ENCODE measurements at places on chromosomes 7 and 10.
A peak's percentile ranks its signal among the peaks of the same experiment; 100 is the strongest.

DNA sequence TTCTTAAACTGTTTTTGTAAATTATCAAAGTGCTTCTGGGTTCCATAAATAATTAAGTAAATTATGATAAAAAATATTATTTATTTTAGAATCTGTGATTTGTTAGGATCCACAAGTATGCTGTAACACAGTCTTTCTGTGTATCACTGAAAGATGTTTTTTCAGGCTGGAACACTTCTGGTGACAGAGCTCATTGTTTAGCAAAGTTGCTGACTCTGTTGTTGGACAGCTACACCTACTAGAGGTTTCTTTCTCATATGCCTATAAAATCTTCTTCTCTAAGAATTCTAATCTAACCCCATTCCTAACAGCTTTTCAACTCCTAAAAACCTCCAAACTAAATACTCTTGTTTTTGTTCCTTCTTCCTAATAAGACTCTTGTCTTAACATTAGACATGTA, 176.8 kb downstream of the THSD7A start:
- DNase-seq: no peak

DNA sequence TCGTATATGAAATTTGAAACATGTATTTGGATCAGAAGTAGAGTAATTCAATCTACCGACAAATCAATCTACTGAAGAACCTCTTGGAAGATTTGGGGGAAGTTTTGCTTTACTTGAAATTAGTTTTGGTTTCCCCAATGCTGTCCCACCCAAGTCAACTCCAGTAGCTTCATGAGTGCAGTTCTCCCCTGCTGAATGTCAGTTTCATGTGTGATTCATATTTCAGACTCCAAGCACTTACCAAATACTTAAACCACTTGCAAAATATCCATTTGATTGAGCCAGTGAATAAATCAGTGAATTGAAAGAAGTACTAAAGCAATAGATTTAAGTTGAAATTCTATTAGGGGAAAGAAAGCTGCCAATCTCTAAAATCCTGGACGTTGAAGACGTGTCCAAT, 9.3 kb downstream of the CALML5 start:
- DNase-seq: no peak

- DNase-seq: peak; percentile 9
Measured at GRCh38 chr10:7444551-7445121, 33.8 kb upstream of the SFMBT2 start.

DNA sequence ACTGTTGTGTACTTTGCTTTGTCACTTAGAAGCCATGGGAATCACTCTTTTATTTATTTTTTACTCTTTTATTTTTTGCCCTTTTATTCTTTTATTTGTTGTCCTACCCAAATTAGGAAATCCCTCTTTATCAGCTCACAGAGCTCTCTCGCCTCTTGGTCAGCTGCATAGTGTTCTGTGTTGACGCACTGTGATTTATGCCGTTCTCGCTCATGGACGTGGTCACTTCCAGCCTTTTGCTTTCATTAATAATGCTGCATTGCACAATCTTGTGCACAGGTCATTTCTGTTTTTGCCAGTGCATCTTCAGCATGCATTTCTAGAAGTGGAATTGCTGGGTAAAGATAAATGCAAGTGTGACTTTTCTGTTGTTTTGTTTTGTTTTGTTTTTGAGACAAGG, 42.3 kb downstream of the FBH1 start:
- DNase-seq: no peak

DNA sequence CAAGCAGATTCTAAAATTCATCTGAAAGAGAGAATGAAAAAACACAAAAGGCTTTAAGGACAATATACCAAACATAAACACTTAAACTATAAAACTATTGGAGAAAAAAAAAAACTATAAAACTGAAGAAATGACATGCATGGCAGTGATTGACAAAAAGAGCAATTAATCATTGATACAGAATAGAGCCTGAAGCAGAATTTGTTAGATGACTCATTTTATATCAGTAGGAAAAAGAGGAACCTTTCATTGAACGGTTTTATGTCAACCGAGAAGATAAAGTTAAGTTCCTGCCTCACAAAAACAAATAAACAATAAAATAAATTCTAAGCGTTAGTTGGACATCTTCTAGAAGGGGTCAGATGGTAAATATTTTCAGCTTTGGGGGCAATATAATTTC, 23.3 kb downstream of the NPY start:
- DNase-seq: no peak

DNA sequence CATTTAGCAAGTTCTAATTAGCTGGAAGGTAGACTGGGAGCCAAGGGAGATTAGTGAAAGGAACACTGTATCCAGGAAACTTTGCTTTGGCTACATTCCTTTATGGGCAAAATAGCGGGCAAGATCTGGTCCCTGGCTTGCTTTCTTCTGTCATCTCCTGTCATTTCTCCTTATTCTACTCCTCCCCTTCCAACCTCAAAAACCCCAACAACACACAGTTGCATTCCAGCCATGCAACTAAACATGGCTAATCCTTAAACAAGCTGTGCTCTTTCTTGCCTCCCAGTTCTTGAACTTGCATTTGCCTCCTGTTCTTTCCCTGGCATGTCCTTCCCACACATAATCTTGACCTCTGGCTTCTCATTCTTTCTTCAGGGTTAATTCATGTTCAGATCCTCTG, 59.5 kb upstream of the CDCA7L start:
- no peak for DNase-seq

DNA sequence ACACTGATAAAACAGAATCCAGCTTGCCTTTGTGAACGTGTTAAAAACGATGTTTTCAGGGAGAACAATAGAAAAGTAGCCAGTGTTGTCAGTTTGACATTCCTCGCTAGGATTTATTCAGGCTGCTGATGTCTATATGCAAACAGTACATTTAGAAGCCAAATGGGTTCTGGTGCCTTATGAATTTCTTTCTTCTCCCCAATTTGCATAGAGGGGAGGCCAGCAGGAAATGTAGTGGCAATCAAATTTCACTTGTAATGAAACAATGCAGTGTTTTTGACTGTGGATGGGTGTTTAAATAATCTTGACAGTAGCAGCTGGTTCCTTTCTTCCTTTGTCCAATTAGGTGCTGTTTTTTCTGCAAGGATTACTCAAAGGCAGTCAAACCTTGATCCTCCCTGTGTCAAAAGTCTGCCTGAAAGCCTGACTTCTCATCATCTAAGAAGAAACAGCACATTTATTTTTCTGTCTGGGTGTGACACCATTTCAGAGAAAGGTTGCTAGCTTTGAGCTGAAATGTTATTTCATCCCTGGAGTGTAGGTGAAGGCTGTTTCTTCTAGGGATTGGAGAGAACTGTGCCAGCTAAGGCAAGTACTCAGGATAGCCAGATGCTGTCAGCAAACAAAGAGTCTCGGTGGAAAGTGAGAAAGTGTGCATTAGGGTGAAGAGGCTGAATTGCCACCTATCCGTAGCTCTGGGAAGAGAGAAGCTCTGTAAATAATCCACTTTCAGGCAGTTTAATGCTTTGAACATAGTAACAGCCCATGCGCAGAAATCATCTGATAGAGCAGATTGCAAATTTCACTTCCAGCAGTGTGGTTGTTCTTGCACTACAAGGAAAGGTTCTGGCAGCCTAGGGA, 36.6 kb upstream of the ZNRF2 start:
- no peak for DNase-seq

DNA sequence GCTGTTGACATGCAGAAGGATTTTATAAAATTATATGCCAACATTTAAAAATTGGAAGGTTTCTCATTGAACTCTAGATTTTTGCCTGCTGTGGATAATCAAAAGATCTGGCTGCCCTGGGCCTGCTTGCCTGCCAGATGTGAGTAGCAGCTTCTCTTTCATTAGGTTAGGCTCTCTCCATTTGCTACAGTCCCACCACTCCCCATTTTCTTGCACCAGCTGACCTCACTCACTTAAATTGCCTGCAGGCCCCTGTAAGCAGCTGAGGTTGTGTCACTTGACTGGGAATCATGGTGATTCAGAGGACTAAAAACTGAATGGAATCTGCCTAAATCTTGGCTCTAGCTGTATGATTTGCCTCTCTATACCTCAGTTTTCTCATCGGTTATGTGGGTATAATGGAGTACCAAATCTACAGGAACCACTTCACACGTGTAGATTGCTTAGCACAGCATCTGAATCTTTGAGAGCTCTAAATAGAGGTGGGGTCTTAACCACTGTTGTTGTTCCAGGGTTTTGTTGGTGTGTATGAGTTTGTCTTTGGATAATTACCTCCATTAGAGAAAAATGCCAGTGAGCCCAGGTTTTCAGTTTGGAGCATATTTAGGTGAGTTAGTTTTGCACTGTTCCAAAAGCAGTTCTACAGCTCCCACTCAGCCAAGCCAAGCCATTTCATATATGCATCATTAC, 18.6 kb upstream of the RAPGEF5 start:
- DNase-seq: no peak

GRCh38 chr10:78269060-78269459, 235.4 kb downstream of the RPS24 start:
- DNase-seq: no peak

DNA sequence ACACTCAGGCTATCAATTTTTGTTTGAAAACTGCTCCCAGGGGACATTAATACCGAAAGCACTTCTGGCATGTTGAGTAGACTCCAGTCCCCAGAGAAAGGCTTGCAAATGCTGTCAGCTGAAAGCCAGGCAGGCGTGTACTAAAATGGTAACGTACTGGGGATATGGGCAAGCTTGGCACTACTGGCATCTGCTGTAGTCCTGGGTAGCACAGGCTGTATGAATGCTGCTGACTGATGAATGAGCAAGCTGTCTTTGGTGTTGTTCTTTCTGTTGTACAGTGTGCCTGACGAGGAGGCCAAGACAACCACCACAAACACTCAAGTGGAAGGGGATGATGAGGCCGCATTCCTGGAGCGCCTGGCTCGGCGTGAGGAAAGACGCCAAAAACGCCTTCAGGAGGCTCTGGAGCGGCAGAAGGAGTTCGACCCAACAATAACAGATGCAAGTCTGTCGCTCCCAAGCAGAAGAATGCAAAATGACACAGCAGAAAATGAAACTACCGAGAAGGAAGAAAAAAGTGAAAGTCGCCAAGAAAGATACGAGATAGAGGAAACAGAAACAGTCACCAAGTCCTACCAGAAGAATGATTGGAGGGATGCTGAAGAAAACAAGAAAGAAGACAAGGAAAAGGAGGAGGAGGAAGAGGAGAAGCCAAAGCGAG, 53.5 kb upstream of the AGBL3 start:
- no peak for DNase-seq

DNA sequence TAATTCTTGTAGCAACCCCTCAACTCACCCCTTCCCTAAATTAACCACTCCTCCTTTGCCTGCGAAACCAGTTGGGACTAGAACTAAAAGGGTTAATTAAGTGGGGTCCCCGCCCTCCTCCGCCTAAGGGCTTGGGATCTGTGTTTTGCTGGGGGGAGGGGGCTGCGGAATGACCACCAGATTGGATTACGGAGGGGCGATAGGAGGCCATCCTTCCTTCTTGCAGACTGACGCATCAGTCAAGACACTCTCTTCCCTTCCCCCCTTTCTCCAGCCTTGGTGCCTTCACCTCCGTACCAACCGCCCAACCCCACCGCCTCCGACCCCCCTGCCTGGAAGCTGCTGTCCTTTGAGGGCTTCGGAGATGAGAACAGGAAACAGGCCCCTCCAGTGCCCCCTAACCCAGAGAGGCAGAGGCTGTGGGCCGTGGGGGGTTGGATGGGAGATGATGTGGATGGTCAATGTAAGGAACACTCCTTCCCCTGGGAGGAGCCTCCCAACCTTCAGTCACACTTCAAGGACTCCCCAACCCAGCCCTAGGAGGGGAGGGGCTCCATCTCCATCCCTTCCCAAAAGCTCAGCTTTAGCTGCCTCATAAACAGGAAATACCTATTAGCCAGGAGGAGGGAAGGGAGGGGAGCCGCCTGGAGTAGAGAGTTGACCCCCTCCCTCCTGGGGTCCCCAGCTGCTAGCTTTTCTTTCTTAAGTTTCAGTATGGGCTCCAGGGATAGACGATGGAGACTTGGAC, 997 bp upstream of the LDB1 start:
- peak; percentile 75 for DNase-seq

DNA sequence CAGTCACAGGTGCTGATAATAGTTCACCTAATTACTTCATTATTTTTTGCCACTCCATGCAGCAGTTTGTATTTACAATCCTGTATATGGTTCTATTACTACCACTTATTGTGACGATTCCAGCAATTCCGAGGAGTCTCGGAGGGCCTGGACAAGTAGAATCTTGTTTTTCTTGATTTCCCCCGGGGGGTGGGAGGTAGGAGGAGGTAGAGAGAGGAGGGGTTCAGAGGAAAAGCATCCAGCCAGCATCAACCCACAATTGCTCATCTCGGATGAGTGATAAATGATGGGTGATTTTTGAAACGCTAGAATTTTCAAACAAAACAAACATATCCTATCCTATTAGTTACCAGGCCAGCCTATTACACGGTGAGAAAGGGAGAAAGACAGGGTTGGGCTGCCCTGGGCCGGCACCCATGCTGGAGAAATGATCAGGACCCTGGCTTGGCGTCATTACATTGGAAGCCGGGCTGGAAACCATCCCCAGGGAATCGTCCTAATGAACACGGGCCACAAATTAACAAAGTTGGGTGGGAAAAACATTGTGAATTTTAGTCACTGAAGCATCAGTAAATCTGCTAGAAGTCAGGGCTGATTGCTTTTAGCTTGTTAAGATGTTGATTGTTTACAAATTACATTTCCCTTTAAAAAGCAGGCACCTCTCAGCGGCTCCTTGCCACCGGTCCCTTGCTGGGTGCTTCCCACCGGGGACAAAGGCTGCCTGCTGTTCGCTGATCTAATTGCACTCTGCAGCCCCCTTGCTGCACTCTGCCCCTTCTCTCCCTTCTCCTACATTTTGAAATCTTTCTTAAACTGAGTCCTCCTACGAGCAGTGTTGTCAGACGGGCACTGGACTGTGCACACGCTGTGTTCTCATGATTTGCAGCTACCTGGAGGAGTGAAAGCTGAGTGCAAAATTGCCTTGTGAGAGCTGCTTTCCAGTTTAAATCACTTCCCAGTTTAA, 95.5 kb downstream of the FAM204A start:
- no peak for DNase-seq

- DNase-seq: no peak
Measured at GRCh38 chr10:110959379-110960332, 40.3 kb downstream of the SHOC2 start.

- no peak for DNase-seq
Measured at GRCh38 chr10:63692220-63692896, 171.2 kb downstream of the REEP3 start.

GRCh38 chr7:45267262-45267661, 109.7 kb downstream of the RAMP3 start:
- no peak for DNase-seq

GRCh38 chr7:22681312-22681711, 45.7 kb upstream of the IL6 start:
- DNase-seq: no peak
